ENCODE measurements at places on chromosomes 3 and 15.

DNA sequence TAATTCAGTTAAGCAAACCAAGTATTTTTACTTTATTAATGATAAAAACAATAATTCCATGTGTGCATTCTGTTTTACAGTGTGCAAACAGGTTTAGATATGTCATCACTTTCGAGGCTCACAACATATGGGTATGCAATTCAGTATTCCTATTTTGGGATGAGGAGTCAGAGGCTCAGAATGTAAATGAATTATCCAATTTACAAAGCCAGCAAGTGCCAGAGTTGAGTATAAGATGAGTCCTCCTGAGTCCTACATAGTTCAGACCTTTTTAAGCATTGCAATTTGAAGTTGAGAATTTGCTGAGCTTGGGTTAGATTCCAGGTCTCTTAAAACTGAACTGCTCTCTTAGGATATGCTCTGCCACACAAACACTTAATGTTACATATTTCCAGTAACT is 424.2 kb upstream of the ROBO2 start:
- no peak for DNase-seq

- peak; percentile 91 for DNase-seq
Observed at GRCh38 chr3:148955544-148956346, 35.6 kb upstream of the GYG1 start.

- no peak for DNase-seq
Observed at GRCh38 chr3:18049096-18049495, 306.7 kb upstream of the TBC1D5 start.

DNA sequence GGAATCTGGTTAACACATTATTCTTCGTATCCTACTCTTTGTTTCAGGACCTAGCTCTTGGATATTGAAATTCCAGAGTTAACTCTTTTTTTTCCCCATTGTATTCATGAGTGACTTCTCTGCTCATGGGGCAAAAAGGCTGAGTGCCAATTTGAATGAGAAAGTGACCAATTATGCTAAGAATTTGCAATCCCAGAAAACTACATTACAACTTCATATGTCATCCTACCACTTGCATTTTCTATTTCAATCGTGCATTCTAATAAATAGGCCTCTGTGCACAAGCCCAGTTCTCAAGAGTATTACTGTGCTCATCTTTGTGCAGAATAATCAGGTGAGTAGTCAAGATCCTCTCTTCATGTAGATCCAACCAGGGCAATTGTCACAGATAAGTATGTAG is 537.8 kb downstream of the OTOL1 start:
- DNase-seq: peak; percentile 57

DNA sequence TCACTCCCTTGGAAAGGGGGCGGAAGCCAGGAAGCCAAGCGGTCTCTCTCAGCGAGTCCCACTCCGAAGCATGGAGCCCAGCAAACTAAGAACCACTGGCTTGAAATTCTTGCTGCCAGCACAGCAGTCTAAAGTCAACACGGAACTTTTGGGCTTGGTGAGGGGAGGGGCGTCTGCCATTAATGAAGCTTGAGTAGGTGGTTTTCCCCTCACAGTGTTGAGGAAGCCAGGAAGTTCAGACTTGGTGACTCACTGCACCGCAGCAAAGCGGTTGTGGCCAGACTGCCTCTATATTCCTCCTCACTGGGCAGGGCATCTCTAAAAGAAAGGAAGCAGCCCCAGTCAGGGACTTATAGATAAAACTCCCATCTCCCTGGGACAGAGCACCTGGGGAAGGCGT is 665.4 kb upstream of the CBLB start:
- DNase-seq: peak; percentile 25

DNA sequence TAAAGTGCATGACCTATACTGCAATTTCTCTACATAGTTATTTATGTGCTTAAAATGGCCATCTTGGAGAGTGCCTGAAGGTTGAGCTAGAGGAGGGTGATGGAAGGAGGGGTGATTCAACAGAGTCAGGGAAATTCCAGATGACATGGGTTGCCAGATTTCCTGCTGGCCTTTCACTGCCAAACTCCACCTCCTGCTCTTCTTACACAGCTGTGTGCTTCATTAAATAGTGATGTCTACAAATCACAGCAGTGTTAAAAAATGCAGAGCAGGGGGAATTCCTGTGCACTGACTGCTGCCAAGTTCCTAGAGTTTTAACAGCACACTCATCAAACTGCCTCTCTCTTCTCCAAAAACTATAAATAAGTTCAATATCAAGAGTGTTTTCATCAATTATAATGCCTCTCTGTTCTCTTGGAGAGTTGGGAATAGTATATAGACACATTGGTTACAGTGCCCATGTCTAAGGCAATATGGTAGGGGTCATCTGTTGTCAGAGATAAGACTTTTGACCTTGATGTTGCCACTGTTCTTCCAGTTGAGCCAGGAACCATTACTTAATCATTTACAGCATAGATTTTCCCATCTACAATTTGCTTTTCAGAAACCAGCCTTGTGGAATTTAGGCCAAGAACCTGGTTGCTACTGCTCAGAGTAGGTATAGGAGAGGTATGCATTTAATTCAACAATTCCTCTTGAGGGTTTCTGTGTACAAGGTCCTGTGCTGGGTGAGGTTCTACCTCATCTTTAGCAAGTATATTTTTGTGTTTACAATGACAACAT is 79.6 kb downstream of the TP63 start:
- DNase-seq: peak; percentile 79

DNA sequence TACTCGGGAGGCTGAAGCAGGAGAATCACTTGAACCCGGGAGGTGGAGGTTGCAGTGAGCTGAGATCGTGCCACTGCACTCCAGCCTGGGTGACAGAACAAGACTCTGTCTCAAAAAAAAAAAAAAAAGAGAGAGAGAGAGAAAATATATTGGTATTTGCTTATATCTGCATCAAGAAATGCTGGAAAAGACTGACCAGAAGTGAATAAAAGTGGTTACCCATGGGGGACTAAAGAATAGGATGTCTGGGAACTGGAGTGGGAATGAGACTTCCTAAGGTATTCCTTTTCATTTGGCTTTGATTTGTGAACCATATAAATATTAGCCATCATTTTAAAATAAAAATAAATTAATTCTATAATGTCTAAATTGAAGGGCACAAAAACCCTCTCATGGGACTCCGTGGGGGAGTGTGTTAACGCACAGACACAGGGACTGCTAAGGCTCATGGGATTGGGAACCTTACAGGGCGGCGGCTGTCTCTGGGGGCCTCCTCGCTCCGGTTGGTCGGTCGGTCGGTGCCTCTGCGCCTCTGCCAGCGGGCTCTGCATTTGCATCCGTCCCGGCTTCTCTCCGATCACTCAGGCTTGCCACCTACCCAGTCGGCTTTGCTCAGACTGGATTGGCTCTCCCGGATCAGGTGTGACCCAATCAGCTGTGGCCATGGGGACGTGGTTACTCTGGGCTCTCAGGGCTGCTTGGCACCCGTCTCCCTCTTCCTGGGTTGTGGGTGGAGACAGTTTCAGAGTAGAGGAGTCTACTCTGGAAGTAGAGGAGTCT is 12.7 kb upstream of the TSPAN3 start:
- DNase-seq: no peak

DNA sequence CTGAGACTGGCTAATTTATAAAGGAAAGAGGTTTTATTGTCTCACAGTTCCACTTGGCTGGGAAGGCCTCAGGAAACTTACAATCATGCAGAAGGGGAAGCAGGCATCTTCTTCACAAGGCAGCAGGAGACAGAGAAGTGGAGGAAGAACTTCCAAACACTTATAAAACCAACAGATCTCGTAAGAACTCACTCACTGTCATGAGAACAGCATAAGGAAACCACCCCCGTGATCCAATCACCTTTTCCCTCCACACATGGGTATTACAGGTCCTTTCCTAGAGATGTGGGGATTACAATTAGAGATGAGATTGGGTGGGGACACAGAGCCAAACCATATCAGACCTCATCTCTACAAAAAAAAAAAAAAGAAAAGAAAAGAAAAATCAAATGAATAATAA is 25.7 kb downstream of the CGGBP1 start:
- no peak for DNase-seq

Measured in HFFc6 (cell line).